ENCODE measurements at places on chromosomes 13 and 19. TPM values are rescaled to one million over a fixed set of nuclear protein-coding genes. Genes with fewer than 3 reads are reported as not detected.

DNA sequence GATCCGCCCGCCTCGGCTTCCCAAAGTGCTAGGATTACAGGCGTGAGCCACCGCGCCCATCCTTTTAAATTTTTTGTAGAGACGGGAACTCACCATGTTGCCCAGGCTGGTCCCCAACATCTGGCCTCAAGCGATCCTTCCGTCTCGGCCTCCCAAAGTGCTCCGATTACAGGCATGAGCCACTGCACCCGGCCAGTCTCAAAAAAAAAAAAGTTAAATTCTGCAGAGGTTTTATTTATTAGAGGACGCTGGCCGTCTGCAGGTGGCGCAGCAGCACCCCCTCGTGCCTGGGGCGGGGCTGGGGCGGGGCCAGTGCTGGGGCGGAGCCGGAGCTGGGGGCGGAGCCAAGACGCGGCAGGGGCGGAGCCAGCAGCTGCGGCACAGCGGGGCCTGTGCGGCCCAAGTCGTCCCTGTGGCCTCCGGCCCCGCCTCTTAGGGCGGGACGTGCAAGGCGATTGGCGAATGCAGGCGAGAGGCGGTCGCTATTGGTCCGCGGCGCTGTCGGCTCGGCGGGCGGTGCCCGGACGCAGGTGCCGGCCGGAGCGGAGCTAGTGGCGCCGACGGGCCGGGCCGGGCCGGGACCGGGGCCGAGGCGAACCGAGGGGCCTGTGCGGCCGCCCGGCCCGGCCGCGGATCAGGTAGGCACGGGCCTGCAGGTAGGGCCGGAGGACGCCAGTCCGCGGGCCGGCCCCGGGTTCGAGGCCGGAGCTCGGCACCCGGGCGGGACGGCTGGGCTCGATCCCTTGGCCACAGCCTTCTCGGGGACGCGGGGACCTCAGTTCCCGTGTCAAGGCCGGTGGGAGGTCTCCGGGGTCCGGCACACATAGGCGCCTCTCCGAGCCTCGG, at the start of gene MARCHF2:
MARCHF2 (plus strand) TSS at position 523 of the 846 bp plus-strand sequence. CDS start 8,536 bp downstream, outside the sequence.
- DNase-seq: peak; percentile 99

GRCh38 chr19:41299755-41300089, 10.2 kb upstream of the CCDC97 start:
- no peak for DNase-seq

- DNase-seq: peak; percentile 2
Observed at GRCh38 chr13:58097831-58098230, 466.3 kb downstream of the PCDH17 start.

DNA sequence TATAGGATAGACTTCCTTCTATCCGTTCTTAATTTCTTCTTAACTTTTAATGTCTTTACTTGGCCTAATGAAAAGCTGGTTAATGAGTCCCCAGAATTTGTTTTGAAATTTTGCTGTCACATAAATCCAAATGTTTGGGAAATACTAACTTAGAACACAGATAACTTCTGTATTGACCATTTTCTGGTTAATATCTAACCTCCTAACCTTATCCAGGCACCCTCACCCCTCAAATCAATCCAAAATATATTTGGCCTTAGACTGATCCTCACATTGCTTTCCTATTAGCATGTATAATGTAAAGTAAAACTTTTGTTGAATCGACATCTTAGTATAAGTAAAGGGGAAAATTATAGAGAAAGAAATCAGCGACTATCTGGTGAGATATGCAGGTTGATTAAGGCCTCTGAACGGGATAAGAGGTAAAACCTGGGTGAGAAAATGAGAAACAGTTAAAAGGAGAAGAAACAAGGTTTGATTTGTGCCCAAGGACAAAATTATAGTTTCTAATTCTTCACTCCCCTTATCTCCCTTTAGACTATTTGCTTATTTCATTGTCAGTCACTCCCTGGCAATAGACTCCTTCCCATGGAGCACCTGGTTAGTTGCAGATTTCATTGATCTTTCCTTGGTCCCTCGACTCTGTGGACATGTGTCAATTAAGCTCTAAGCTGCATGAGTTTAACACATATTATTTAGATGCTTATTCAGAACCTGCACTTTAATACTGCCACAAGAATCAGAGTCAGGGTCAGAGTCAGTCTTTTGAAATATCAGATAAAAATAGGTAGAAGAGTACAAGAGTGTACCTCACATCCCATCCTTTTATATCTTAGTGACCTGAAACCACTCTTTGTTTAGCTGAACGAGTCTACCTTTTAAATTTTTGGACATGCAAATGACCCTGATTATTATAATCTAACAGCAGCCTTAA, 119.2 kb upstream of the MLNR start:
- DNase-seq: no peak

GRCh38 chr13:106534639-106535551, 567 bp downstream of the EFNB2 start:
- DNase-seq: peak; percentile 13

- DNase-seq: no peak
Observed at GRCh38 chr19:30105727-30106126, 163.7 kb downstream of the URI1 start.

- DNase-seq: no peak
Observed at GRCh38 chr19:3580156-3580934, 4.9 kb upstream of the GIPC3 start.

DNA sequence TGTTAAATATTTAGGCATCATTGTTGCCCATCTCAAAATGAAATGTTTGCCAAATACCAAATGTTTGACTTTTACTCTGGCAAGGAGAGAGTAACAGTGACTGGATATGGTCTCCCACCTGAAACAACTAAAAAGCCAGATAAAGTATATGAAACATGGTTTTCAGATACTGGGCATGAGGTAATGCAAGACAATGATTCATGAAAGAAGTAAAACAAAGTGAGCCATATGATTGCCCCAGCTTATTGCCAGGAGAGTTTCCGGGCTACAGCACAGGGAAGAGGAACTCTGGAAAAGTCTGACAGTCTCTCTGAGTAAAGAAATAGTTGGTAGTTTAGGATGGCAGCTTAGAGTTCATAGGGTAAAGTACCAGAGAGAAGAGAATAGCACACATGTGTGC, 354.6 kb downstream of the DNAJC15 start:
- peak; percentile 58 for DNase-seq

GRCh38 chr13:99500839-99501183, 461 bp upstream of the TM9SF2 start:
- no peak for DNase-seq

DNA sequence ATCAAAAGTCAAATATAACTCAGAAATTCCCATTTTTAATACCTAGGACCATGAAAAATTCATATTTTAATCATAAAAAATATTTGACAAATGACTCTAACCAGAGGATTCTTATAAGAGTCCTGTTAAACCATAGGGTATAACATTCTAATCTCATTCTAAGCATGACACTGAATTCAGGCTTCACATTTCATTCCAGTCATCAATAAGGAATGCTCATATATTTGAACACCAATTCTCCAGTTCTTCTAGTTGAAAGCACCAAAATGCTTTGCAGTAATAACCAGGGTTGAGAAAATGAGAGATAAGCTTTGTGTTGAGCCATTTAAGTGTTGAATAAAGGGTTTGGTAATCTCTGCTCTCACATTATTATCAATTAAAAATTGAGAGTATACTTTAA, 147.5 kb downstream of the VWA8 start:
- DNase-seq: no peak

DNA sequence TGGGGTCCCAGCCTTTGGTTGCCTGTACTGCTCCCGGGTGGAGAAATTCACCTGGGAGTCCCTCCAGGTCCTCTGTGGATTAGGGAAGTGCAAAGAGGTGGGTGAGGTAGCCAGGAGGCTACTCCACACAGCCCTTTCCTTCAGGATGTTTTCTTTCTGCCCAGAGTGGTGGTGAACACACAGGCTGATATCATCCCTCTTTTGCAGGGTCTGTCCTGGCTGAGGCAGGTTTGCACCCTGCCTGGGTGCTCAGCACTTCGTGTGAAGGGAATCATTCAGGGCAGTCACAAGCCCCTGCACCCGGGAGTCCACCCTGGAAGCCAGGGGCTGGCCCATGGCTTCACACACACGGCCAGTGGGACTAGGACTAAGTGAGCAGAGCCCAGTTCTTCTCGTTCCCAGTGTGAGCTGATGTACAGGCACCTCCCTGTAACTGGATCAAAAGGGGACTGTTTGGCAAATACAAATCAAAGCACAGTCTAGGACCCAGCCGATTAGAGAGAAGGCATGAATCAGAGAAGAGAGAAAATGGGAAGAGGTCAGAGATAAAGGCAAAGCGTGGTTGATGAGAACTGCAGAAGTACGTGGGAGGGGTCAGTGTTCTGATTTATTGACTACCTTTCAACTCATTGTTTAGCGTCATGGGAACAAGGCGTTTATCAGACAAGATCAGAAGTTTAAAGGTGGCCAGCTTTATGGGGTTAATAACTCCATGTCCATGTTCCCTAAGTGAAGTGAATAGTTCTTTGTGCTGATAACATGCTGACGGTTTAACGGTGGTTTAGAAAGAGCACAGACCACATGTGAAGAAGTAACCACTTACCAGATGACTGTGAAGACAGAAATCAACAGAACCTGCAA, 30.4 kb upstream of the SPATA13 start:
- no peak for DNase-seq

Gene CELF5
- not detected for total RNA-seq

Gene CACNA1A
- total RNA-seq: 0.56 TPM

Gene MYO9B
- 20.4 TPM for total RNA-seq

Gene ZNF17
- 15.9 TPM for total RNA-seq

All from MG63 (cell line).